ENCODE measurements at places on chromosomes 6 and 20.

- DNase-seq = no peak
These were observed 4.5 kb downstream of the CPNE5 start for GRCh38 chr6:36834576-36835341.

DNA sequence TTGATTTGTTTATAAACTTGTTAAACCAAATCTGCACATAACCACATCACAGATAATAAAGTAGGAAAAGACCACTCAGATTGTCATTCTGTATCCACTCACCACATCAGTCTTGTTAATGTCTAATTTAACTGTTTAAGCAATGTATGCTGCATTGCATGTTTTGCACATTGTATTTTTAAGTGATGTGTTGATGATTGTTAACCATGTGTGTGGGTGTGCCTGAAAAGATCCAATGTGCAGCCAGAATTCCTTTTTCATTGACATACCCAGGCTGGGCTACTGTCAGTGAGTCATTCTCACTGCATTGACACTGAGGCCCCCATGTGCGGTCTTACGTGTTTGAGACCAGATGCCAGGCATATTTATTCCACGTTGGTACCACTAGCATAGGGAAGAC is 167.3 kb downstream of the TRMT11 start:
- no peak for DNase-seq

DNA sequence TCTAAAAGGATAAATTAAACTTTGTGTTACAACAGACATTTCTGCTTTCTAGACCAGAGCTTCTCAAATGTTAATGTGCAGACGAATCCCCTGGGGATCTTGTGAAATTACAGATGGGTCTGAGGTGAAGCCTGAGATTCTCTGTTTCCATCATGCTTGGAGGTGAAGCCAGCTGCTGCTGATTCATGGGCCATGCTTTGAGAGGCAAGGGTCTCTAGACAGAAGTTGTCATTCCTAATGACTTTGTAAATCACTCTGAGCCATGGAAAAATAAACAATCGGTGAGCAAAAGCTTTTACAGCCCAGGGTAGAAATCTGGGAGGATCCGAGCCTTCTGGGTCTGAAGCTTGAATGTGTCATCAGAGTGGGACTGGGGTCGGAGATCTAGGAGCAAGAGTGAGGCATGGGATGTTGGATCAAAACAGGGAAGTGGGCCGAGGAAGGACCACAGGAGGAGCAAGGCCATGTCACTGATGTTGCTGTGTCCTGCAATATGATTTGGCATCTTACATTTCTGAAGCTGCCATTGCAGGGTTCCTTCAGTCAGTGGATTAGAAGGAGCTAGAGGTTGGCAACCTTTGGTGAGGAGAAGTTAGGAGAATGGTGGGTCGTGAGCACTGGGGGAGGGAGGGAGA is 77.3 kb downstream of the TRMT11 start:
- no peak for DNase-seq

DNA sequence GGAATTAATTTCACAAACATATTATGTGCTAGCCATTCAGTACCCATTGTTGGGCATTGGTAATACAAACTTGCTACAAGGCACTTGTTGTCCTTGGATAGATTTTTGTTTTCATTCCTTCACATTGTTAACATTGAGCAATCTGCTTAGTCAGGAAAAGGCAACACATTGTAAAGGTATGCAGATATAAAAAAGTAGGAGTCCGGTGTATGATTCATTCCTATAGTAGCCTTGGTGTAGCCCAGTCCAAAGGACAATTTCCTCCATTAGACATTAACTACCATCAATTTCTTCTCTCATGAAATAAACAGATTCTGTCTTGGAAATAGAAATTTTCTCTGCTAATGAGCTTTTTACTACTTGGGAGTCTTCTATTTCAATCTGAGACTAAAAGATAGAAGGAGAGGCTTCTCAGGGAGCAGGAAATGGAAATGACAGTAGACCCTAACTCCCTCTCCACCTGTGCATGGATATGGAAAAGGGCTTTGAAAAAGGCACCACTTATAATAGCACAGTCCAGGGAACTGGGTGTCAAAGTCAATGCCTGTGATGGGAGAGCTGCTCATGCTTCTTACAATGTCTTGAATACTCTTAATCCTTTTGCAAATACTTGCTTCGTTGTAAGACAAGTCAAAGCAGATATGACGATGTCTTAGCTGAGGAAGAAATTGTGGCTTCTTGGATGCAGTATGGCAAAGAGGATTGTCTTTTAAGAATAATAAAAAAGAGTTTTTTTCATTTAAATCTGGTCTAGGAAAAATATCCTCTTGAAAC is 369.4 kb upstream of the CITED2 start:
- DNase-seq = no peak

GRCh38 chr20:43198607-43199006 is 8.9 kb upstream of the PTPRT start:
- no peak for DNase-seq

DNA sequence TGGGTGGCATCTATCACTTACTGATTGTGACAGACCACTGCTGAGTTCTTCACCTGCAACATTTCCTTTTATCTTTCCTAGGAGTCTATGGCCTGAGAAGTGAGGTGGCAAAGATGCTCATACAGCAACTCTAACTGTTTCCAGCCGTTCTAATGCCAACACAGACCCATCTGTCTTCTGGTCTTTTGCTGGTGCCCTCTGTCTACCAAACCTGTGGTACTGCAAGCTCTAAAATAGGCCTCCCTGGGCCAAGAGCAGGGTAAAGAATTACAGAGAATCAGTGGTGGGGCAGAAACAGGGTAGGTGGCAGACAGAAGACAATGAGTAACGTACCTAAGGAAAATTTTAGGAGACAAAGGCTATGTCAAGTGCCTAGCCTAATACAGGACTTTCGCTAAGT is 611.0 kb upstream of the FLRT3 start:
- DNase-seq = no peak

DNA sequence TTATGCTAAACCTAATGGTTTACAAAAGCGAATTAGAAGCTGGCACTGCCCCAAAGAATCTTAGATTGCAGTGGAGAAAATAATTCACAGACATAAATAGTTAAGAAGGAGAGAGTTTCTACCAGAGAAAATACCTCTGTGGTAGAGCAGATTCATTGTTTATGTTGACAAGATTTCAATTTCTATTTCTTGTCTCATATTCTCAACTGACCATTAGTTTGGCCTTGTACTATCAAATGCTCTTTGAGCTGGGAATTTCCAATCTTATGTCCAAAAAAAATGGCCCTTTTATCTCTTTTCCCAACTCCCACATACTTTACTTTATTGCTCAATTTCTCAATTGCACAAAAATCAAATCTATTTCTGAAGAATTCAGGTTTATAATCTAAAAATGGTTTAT is 804.1 kb upstream of the CITED2 start:
- DNase-seq = no peak

DNA sequence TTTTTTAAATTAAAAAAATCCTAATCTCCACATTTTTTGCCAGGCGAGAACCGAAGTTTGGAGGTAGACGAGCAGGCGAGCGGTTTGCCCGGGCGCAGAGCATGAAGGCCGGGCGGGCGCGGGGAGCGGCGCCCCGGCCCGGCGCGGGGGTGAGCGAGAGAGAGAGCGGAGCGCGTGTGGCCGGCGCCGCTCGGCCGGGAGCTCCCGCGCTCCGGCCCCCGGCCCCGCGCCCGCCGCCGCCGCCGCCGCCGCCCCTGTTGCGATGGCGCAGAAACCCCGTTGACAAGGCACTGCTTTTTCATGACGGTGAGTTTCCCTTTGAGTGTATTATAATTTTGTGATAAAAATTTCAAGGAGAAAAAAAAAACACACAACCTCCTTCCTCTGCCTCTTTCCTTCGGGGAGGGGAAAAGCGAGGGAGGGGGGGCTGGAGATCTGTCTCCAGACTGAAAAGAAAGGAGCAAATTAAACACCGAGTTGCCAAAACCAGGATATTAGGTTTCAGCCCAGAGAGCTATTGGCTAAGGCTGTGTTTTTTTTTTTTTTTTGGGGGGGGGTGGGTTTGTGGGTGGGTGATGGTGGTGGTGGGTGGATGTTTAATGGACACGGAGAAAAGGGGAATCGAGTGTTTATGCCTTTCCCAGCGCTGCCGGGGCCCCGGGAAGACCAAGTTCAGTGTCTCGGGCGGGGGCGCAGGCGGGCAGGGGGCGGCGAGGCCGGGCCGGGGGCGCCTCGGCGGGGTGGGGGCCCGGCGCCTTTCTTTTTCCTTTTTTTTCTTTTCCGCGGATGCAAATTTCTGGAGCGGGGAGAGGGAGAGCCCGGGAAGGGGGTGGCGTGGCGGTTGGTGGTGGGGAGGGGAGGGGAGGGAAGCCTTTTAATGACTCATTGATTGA is at the start of gene BICRAL:
Gene BICRAL, plus strand, starts transcription at position 257 of the 893 bp plus-strand sequence. CDS start 39,971 bp downstream, outside the sequence.
- peak; percentile 66 for DNase-seq
